ENCODE measurements at places on chromosomes 2 and 18.

DNA sequence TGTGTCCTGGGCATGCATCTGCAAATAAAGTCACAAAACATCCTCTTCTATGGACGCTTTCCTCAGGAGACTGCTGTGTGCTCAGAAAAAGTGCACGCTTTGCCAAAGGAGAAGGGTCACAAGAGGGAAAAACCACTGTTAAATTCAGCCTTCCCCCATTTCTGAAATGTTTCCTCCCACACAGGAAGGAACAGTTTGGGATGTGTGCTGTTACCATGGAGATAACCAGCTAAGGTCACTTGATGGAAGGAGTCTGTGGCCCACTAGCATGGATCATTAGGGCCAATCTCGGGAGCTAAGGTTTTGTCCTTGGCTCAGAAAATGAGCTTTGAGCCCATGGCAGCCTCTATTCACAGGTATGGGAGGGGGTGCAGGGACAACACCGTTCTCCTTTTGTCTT, 5.6 kb downstream of the KCNE4 start:
- DNase-seq, result no peak

GRCh38 chr2:199463708-199464605, 6.2 kb upstream of the SATB2 start:
- no peak for DNase-seq

DNA sequence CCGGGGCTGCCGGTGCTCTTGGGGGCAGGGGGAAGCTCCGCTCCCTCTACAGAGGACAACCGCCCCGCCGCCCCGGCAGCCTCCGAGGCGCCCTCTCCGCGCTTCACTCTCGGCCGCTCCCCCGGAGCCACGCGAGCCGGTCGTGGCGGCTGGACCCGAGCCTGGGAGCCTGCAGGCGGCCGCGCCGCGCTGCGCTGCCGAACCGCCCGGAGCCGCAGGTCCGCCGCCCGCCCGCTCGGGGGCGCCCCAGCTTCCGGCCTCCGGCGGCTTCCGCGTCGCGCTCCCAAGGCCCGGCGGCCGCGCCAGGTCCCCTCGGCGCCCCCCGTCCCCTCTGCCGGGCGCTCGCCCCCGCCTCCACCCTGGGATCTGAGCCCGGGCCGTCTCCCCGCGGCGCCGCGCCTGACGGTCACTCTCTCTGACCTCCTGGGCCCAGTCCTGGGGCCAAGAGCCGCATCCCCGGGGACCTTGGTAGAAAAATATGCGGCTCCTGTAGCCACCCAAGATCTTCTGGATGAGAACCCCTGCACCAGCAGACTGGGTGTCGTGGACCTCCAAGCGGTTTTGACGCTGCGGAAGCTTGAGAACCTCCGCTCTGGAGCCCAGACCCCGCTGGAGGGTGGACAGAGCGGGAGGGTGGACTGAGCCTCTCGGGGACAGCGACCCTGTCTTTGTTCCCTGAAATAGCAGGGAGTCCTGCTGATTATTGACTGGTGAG, 44.3 kb downstream of the SERTAD2 start:
- peak; percentile 59 for DNase-seq

DNA sequence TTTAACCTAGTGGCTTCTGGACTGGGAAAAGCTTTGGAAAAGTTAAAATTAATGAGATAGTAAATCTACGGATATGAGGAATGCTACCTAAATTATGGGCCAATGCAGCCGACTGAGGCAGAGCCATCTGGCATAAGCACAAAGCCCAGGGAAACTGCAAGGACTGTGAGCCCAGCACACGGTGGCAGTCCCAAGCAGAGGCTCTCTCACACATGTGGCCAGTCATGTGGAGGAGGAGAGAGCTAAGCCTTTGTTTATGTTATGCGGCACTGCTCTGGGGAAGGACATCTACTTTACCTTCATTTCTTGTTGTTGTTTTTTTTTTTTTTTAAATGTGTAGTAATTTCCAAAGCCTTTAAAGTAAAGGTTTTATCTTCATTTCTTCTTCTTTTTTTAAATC, 267.0 kb downstream of the STK39 start:
- DNase-seq, result no peak

DNA sequence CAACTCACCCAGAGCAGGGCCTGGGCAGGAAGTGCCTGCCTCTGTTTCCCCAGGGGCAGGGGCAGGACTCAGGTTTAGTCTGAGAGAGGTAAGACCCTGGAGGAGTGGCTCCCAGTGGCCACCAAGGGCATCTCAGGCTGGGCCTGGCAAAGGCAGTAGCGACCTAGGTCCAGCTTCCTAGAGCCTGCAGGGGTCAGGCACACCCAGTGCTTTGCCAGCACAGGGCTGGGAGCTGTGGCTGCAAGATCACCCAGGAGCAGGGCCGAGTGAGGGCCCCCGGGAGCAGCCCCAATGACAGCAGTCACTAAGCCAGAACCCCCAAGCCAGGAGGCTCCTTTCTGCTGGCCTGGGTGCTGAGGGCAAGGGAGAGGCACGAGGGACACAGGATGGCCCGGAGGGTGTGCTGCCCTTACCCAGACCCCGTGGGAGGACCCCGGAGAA, 8.8 kb upstream of the DUSP2 start:
- no peak for DNase-seq

DNA sequence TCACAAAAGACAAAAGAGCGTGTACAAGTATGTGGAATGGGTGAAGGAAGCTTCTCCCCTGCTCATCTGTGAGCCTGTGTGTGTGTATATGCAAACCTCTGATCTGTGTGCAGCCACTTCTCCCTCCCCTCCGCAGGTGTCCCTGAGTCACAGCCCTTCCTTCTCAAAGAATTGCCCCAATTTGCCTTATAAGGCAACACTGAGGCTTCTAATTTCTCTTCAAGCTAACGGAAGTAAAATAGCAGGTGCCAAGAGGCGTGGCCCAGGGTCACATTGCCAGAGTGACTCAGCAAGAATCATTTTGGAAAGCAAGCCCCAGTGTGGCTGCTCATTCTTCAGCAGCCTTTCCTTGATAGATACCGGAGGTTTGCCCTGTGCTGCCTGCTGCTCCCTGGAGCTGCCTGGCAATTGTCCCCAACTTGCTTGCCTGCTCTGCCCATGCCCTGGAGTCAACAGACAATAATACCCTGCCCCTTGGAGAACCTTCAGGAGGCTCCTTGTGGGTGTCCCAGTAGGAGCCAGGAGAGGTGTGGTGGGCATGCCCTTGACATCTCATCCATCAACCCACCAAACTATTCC, 37.3 kb upstream of the BMP10 start:
- peak; percentile 79 for DNase-seq
